ENCODE measurements at places on chromosomes 12 and 14. TPM values are rescaled to one million over a fixed set of nuclear protein-coding genes. Genes with fewer than 3 reads are reported as not detected.

DNA sequence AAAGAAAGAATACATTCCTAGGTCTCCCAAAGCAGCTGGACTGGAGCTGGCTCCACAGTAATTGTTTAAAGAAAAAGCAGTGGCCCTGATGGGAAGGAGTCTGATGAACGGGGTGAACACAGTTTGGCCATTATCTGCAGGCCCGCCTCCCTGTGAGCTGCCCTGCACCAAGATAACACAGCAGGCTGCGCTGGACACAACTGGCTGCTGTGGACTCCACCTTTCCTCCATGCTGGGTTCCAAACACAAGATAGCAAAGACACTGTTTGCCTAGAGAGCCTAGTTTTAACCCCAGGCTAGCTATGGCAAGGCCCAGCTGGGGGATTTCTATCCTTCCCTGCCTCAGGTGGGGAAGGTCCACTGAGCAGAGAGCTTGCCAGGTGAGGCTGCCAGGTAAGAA is 34.6 kb downstream of the ZFP36L1 start:
- DNase-seq, result no peak

DNA sequence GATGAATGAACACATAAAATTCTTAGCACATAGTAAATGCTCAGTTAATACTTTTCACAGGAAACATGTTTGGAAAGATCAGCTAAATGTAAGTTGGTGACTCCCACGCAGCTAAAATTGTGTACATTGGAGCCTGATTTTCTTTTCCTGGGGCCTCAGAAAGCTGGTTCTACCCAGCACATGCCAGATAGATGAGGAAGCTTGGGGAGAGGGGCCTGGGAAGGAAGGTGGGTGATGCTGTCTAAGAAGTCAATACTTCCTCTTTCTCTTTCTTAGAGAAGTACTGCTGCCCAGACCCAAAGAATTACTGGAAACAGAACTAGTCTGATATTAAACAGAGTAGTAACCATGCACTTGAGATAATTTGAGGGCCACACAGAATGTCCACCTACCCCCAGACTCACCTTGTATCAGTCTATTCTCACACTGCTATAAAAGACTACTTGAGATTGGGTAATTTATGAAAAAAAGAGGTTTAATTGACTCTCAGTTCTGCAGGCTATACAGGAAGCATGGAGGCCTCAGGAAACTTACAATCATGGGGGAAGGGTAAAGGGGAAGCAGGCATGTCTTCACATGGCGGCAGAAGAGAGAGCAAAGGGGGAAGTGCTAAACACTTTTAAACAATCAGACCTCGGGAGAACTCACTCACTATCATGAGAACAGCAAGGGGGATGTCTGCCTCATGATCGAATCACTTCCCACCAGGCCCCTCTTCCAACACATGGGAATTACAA is 123.3 kb upstream of the MED13L start:
- DNase-seq, result no peak

GRCh38 chr14:101072531-101072930 is 169.0 kb upstream of the RTL1 start:
- no peak for DNase-seq

- DNase-seq, result no peak
Observed at GRCh38 chr14:62062645-62063044, 300.4 kb downstream of the SNAPC1 start.

- peak; percentile 53 for DNase-seq
Observed at GRCh38 chr12:112906712-112907414, at the start of gene OAS1. OAS1 (plus strand) TSS chr12:112906962; CDS start chr12:112907040, 78 bp downstream.

- no peak for DNase-seq
Observed at GRCh38 chr12:112904571-112904970, 2.2 kb upstream of the OAS1 start.

The MANSC1 gene
- polyA plus RNA-seq, result 18.8 TPM

The RIMBP2 gene
- 1.8 TPM for polyA plus RNA-seq

The SLCO1B3 gene
- not detected for polyA plus RNA-seq

GRCh38 chr12:131695968-131696367 is 14.9 kb upstream of the SFSWAP start:
- DNase-seq, result no peak

The GLS2 gene
- 0.15 TPM for polyA plus RNA-seq

- DNase-seq, result no peak
Observed at GRCh38 chr12:4224206-4224889, 49.2 kb upstream of the CCND2 start.

The OASL gene
- 0.16 TPM for polyA plus RNA-seq

The TAS2R42 gene
- not detected for polyA plus RNA-seq

GRCh38 chr12:117024961-117025480 is 74.2 kb downstream of the TESC start:
- DNase-seq, result no peak

GRCh38 chr12:101819467-101819866 is 11.3 kb downstream of the GNPTAB start:
- DNase-seq, result no peak

DNA sequence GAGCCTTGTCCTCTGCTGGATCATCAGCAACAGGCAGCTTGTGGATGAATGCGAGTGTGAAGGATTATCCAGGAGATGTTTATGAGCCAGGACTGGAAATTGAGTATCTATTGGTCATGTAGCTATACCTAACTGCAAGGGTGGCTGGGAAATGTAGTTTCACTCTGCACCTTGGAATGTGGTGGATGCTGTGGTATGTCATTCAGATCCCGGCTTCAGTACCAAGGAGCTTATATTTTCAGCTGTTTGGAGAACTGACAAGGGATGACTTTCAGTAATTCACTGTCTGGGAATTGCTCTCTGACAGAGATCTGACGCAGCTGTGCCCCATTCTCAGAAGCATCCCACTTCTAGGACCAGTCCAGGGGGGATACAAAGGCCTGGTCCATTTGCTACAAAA is 792.3 kb upstream of the NOVA1 start:
- no peak for DNase-seq

GRCh38 chr14:22159099-22159498 is 429.9 kb downstream of the DAD1 start:
- DNase-seq, result no peak

- no peak for DNase-seq
Observed at GRCh38 chr12:104856531-104856930, 101.6 kb downstream of the SLC41A2 start.

GRCh38 chr12:80045594-80045993 is 53.7 kb upstream of the OTOGL start:
- DNase-seq, result no peak

The GSC gene
- 0.66 TPM for polyA plus RNA-seq

The CD69 gene
- polyA plus RNA-seq, result 5.8 TPM

DNA sequence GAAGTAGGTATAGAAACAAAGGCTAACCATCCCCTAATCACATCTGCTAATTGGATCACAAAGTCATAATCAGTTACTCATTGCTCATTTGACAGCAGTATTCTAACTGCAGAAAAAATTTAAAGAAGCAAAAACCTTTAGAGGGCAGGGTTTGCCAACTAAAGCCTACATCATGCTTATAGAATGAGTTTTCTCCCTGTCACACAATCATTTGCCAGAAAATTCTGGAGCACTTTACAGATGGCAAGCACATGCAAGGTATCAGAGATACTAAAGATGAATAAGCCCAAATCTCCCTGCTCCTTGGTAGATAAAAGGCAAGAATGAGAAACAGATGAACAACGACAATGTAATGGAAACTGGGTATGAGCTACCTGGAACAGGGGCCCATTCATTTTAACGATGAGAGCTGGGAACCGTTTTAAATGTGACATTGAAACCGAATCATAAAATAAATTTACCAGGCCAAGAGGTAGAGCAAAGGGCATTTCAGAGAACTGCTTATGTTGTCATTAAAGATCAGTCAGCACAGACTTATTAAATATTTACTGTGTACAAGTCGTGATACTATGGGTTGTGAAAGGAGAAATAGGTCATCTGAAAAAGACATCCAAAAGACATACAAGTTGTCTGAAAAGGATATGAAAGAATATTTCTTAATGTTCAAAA is 211.4 kb upstream of the ABCD2 start:
- peak; percentile 24 for DNase-seq

The TAS2R8 gene
- not detected for polyA plus RNA-seq

DNA sequence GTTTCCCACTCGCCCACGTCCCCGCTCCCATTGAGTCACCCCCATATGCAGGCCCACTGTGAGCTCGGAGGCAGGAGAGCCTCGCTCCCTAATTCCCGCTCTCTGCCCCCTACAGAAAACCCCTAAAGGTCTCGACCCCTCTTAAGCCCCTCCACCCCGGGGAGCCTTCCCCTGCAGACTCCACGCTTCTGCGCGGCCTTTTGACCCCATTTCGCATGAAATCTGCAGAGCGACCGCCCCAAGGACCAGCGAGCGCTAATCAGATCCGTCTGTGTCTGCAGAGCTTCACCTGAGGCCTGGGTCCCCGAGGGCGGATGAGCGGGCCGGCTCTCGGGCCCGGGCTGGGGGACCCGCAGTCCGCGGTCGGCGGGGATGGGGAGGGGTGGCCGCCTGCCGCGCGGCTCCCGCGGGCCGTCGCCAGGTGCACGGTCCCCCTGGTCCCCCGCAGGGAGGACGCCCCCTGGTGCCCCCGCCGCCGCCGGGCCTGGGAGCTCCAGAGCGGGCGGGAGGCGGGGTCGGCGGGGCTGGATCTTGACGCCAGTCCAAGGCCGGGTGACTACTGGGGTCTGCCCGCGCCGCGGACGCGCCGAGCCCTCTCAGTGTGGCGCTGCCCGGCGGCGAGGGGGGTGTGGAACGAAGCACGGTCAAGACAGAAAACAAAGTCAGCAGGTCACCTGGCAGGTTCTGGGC is 10.1 kb downstream of the BMP4 start:
- DNase-seq, result no peak

The KRT72 gene
- polyA plus RNA-seq, result not detected

- peak; percentile 39 for DNase-seq
Observed at GRCh38 chr12:76247026-76247646, 101.1 kb downstream of the BBS10 start.

GRCh38 chr14:105646175-105646574 is 119.8 kb downstream of the TMEM121 start:
- no peak for DNase-seq

The VASH1 gene
- 46.1 TPM for polyA plus RNA-seq

DNA sequence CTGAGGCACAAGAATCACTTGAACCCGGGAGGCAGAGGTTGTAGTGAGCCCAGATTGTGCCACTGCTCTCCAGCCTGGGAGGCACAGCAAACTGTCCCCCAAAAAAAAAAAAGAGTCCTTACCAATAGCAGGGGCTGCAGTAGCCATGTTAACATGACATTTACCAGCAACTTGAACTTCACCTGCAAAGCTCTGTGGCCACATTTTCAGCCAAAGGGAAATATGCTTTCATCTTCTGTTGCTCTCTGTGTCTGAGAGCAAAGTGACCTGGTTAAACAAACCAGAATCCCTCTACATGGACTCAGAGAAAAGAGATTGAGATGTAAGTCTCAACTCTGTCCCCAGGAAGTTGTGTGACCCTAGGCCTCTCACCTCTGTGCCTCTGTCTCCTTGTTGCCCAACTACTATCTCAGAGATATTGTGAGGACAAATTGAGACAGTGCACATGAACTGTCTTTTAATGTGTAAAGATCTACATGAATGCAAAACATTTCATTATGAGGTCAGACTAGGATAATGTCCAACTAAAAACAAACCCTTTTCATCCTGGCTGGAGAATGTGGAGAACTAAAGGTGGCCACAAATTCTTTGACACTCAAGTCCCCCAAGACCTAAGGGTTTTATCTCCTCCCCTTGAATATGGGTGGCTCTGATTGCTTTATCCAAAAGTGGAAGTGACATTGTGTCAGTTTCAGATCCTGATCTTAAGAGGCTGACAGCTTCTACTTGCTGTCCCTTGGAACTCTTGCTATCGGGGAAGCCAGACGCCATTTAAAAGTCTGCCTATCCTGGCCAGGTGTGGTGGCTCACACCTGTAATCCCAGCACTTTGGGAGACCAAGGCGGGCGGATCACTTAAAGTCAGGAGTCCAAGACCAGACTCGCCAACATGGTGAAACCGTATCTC is 24.7 kb upstream of the P2RX4 start:
- DNase-seq, result no peak
